NK-92 treated with Interleukin-12 subunit alpha and Interleukin-12 subunit beta, amount 100 ng/mL, for 24 hours (cell line): ENCODE measurements at places on chromosomes 3 and 15.

- peak; percentile 46 for DNase-seq
Measured at GRCh38 chr3:190566043-190566933, 52.4 kb downstream of the IL1RAP start.

DNA sequence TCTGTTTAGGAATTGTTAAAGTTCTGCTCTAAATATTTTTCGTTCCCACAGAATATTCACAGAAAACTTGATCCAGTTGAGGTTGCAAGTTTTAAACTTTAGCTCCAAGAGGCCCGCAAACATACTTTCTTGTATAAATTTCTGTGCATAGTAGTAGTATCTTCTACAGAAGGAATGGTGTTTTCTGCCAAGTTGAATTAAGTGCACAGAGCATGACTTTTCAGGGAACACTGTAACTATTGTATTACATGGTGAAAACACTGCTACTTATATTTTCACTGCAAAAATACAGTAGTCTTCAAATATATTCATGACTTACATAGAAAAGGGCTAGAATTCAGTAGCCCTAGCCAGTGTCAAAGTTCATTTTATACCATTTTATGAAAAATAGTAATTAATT is 67.0 kb downstream of the SUCNR1 start:
- DNase-seq, result no peak

DNA sequence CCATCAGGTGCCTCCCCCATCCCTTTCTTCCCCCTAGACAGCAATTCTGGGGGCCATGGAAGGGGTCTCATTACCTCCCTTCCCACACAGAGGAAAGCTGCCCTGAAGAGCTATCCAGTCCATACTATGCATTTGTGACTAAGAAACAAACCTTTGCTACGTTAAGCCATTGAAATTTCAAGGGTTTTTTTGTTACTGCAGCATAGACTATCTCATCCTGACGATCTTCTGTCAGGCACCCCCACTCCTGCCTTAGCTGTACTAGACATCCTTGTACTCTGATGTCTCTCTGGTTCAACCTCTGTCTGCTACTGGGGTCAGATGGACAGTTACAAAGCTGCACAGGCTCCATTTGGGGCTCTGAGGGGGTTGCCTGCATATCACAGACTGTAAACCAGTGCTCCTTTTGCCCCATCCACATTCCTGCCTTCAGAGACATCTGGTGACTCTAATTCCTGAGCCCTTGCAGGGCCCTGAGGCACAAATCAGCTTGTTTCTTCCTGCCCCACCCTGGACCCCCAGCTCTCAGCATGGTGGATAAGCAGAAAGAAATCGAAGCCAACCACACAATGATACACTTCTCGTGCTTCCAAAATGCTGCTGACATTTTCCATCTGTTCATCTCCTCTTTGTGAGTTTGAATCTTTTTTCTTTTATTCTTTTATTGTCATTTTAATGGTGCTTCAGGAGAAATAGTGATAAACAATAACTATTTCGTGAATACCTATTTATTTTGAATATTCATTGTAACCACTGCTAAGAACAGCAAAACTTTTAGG is 21.6 kb upstream of the NSMCE3 start:
- DNase-seq, result no peak

GRCh38 chr15:59017449-59017848 is 30.0 kb downstream of the RNF111 start:
- DNase-seq, result no peak

- no peak for DNase-seq
Measured at GRCh38 chr15:95119041-95119610, 887.8 kb downstream of the MCTP2 start.

DNA sequence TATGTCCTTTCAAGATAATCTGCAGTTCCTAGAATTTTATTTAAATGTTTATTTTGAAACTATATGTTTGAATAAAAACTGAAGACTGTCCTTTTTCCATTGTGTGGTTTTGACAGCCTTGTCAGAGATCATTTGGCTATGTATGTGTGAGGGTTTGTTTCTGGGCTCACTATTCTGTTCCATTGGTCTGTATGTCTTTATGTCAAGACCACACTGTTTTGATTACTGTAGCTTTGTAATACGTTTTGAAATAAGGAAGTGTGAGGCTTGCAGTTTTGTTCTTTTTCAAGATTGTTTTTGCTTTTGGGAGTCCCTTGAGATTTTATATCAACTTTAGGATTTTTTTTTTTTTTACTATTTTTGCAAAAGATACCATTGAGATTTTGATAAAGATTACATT is 42.0 kb downstream of the PIAS1 start:
- no peak for DNase-seq

GRCh38 chr3:146503461-146504202 is 34.3 kb upstream of the PLSCR2 start:
- no peak for DNase-seq

- no peak for DNase-seq
Measured at GRCh38 chr15:90471769-90472168, 58.0 kb upstream of the CRTC3 start.

- no peak for DNase-seq
Measured at GRCh38 chr3:142982038-142982773, 18.7 kb upstream of the PAQR9 start.
